A549 treated with Mapracorat at 1 μM for 4 hours (cell line): ENCODE measurements at places on chromosomes 5 and 9. TPM values are rescaled to one million over a fixed set of nuclear protein-coding genes. Genes with fewer than 3 reads are reported as not detected.

PCDHGB1 gene
- total RNA-seq = 1.3 to 2.0 TPM (median 1.9 TPM) in 5 replicates

MSX2 gene
- total RNA-seq = 3.2 to 4.6 TPM (median 4.2 TPM) in 5 replicates

PCDHB6 gene
- total RNA-seq = 0.79 to 1.1 TPM (median 0.90 TPM) in 5 replicates

CCL27 gene
- 0.28 TPM in 1 of 5 replicates, not detected in the others for total RNA-seq

CENPP gene
- 7.1 to 9.0 TPM (median 7.6 TPM) in 5 replicates for total RNA-seq

BNC2 gene
- 4.1 to 6.7 TPM (median 5.2 TPM) in 5 replicates for total RNA-seq

HTR4 gene
- total RNA-seq = not detected in 5 replicates

AIF1L gene
- total RNA-seq = 1.3 to 1.8 TPM (median 1.7 TPM) in 5 replicates

FAXDC2 gene
- 0.14 to 0.63 TPM (median 0.34 TPM) in 4 of 5 replicates, not detected in the other for total RNA-seq

SLC6A19 gene
- 0.13 to 0.22 TPM (median 0.19 TPM) in 5 replicates for total RNA-seq

SLC34A3 gene
- total RNA-seq = 0.08 to 0.28 TPM (median 0.09 TPM) in 3 of 5 replicates, not detected in the others

CARTPT gene
- not detected in 5 replicates for total RNA-seq

PCSK1 gene
- total RNA-seq = 0.14 to 0.29 TPM (median 0.22 TPM) in 5 replicates

IFNB1 gene
- not detected in 5 replicates for total RNA-seq

NELFB gene
- 43.1 to 58.5 TPM (median 55.8 TPM) in 5 replicates for total RNA-seq

TMC1 gene
- total RNA-seq = 0.03 to 0.10 TPM in 2 of 5 replicates, not detected in the others

RC3H2 gene
- total RNA-seq = 15.9 to 26.4 TPM (median 20.1 TPM) in 5 replicates

FCN2 gene
- not detected in 5 replicates for total RNA-seq

FABP6 gene
- 0.60 to 1.3 TPM (median 0.75 TPM) in 5 replicates for total RNA-seq

LCN12 gene
- 1.0 to 1.9 TPM (median 1.3 TPM) in 5 replicates for total RNA-seq

KLF4 gene
- 26.0 to 30.2 TPM (median 28.8 TPM) in 5 replicates for total RNA-seq

FOXD4L4 gene
- 0.08 TPM in 1 of 5 replicates, not detected in the others for total RNA-seq

ZBTB26 gene
- total RNA-seq = 1.4 to 2.3 TPM (median 1.9 TPM) in 5 replicates

ACOT12 gene
- 0.23 TPM in 1 of 5 replicates, not detected in the others for total RNA-seq

MYOZ3 gene
- total RNA-seq = 0.07 to 0.13 TPM in 2 of 5 replicates, not detected in the others

KIF24 gene
- total RNA-seq = 2.7 to 3.7 TPM (median 3.4 TPM) in 5 replicates

GPR151 gene
- not detected in 5 replicates for total RNA-seq

BAAT gene
- 0.23 to 0.45 TPM (median 0.35 TPM) in 5 replicates for total RNA-seq

NANS gene
- total RNA-seq = 63.5 to 72.6 TPM (median 67.8 TPM) in 5 replicates

LOX gene
- 1.2 to 2.1 TPM (median 1.7 TPM) in 5 replicates for total RNA-seq

TRMT10B gene
- 4.9 to 7.0 TPM (median 5.7 TPM) in 5 replicates for total RNA-seq

CCDC183 gene
- total RNA-seq = 0.16 to 0.58 TPM (median 0.23 TPM) in 5 replicates

TLX3 gene
- total RNA-seq = not detected in 5 replicates

HSD17B3 gene
- not detected in 5 replicates for total RNA-seq

PRRT1B gene
- 0.20 to 0.60 TPM (median 0.35 TPM) in 5 replicates for total RNA-seq

ZNF300 gene
- total RNA-seq = 2.3 to 2.8 TPM (median 2.3 TPM) in 5 replicates

MEIKIN gene
- not detected in 5 replicates for total RNA-seq

DIMT1 gene
- 36.3 to 45.3 TPM (median 39.2 TPM) in 5 replicates for total RNA-seq

ZNF483 gene
- 0.37 to 1.2 TPM (median 0.58 TPM) in 5 replicates for total RNA-seq

IL7R gene
- total RNA-seq = 0.24 to 0.46 TPM (median 0.36 TPM) in 5 replicates

GRPEL2 gene
- total RNA-seq = 7.0 to 8.4 TPM (median 7.4 TPM) in 5 replicates

PRR7 gene
- 14.7 to 37.7 TPM (median 32.5 TPM) in 5 replicates for total RNA-seq

PCDHB5 gene
- 1.2 to 1.6 TPM (median 1.3 TPM) in 5 replicates for total RNA-seq
